WERI-Rb-1 (cell line): ENCODE measurements at places on chromosomes 4 and X.

DNA sequence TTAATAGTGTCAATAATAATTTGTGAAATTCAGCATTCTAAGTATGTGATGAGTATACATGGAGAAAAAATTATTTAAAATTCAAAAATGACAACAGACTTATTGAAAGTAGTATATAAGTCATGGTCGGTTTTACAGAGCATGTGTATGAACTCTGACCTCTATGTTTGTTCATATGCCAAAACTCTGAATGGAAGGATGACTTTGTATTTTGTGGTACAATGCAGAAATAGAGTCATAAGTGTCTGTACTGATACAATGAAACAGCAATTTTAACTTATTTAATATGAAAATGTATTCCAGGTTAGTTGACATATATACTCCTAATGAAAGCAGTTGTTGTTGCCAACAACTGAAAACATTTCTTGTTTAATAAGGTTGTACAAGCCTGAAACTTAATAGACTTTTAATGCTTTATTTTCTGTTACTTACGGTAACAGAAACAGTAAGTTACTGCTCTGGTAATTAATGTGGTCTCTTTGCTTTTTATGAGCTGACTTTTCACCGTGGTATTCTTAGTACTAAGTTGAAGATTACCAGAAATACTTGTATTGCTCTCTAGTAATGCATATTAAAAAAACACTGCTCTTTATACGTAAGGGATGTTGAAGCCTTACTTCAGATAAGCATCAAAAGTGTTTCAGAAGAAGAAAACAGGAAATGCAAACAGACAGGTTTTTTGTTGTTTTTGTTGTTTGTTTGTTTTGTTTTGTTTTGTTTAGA is 1.9 kb downstream of the UBE2K start:
- no peak for DNase-seq

GRCh38 chr4:101348995-101349800 is 1.9 kb upstream of the PPP3CA start:
- no peak for DNase-seq

DNA sequence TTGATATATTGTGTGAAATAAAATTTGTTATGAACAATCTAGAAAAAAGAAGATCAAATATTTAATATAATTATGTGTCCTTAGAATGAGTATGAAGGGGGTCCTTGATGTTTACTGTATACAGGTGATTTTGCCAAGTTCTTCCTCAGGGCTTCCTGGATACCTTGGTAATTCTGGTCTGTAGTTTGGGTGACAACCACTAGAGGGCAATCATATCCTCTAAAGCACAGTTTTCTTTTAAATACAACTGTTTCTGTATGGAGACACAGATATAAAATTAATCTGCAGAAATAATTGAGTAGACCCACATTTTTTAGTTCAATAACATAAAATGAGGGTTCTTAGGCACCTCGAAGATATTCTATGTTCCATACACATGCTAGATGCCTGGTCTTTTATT is 157.7 kb downstream of the SPANXN1 start:
- peak; percentile 10 for DNase-seq

GRCh38 chrX:95703696-95704095 is 980.9 kb upstream of the DIAPH2 start:
- DNase-seq = no peak

DNA sequence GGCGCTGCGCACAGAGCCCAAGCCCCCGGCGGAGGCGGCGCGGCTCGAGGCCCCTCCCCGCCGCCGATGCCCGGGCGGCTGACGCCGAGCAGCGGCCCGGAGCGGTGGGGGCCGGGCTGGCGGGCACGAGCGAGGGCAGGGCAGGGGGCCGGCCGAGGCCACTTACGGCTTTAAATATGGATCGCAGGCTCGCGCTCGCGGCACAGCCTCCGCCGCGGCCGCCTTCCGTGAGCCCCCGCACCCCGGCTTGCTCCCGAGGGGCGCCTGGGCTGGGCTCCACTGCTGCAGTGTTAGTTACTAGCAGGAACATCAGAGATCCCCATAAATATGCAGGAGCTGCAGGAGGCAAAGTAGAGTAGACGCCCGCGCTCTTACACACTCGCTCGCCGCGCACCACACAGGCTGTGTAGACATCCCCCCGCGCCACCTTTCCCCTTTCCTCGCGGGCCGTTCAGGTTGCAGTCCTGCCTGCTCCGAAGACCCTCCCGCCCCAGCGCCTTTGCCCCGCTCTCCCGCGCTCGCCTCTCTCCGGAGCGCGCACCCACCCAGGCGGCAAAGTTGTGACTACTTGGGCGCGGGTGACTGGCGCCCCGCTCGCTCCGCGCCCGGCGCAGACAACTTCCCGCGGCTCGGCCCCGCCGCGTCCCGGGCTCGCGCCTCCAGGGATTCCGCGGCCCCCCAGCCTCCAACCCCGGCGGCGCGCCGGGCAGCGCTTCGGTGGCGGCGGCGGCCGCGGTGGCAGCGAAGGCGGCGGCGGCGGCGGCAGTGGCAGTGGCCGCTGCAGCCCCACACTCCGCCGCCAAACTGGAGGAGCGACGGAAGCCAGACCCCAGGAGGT is 152.0 kb upstream of the SLC4A4 start:
- peak; percentile 47 for DNase-seq

DNA sequence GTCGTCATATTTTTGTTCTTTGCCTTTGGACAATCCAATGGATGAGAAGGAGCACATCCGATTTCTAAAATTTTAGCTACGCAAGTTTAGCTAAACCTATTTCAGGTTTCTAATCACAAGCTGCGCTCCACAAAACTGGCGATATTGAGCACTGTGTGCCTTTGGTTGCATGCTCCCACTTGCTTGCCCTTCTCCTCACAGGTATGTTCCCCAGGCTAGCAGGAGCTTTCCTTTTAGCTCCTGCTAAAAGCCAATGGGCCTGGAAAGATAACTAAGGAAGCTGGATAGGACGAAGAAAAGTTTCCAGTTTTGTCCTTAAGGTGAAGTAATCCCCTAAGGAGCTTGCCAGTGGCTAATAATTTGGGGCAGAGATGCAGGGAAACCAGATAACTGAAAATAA is 975.2 kb downstream of the FSTL5 start:
- DNase-seq = no peak
